GM23338 (cell line): ENCODE measurements at places on chromosomes 1 and 21.

GRCh38 chr1:1677718-1678580 is 14.6 kb downstream of the SLC35E2B start:
- no peaks in the 10 kb centered on the region; the same call in 1 of the 2 replicates for H3K4me1 ChIP-seq
- peak; percentile 31 for DNase-seq
- no peaks in the 10 kb centered on the region for H3K36me3 ChIP-seq
- H3K4me3 ChIP-seq: no peak overlapping the region

GRCh38 chr1:89721351-89721750 is 88.4 kb downstream of the LRRC8C start:
- H3K27ac ChIP-seq: no peak overlapping the region
- no peak for DNase-seq
- H3K36me3 ChIP-seq: no peaks in the 10 kb centered on the region

GRCh38 chr1:10696977-10697376 is 99.5 kb downstream of the CASZ1 start:
- H3K36me3 ChIP-seq: no peaks in the 10 kb centered on the region
- H3K27me3 ChIP-seq: peaks cover 7% of the 10 kb centered on the region; the same call in 1 of the 2 replicates
- no peak for DNase-seq

DNA sequence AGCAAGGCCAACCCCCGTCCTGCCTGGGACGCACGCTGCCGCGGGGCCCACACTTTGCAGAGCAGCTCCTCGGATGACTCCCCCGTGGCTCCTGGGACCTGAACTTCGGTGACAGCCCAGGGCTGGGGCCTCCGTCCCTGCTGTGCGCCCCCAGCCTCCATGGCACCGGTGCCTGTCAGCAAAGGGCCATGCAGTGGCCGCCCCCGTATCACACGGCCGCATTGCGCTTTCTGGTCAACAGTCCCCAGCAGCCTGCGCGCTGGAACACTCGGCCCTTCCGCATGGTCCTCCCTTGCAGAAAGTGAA is 18.0 kb downstream of the NADK start:
- H3K36me3 ChIP-seq: peaks cover 26% of the 10 kb centered on the region
- DNase-seq: no peak
- H3K4me1 ChIP-seq: no peaks in the 10 kb centered on the region
- no peak overlapping the region for H3K27ac ChIP-seq

DNA sequence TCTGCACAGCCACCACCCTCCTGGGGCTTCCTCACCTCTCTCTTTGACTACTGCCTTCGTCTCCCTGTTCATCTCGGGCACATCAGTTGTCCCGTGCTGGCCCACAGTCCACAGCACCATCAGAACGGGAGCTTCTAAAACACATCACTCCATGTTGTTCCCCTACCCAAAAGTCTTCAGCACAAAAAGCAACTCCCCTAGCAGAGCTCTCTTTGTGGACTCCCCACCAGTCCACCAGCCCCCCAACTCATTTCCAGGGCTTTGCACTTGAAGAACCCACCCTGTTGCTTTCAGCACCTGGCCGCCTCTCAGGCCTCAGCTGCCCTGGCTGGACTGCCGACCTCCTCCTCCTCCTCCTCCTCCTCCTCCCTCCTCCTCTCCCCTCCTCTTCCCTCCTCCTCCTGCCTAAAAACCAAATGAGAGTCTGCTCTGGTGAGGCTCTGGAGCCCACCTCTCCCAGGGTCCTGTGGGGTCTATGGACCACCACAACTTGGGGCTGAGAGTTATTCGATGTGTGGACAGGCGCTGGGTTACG is 251.2 kb upstream of the VAMP3 start:
- no peak for DNase-seq
- no peak overlapping the region for H3K27ac ChIP-seq
- H3K4me3 ChIP-seq: no peak overlapping the region
- H3K36me3 ChIP-seq: no peaks in the 10 kb centered on the region

- 0 out of 2 replicates have a peak, but pooled peaks cover 6% of the 10 kb centered on the region for H3K36me3 ChIP-seq
- no peaks in the 10 kb centered on the region for H3K27me3 ChIP-seq
- H3K4me3 ChIP-seq: no peak overlapping the region
- DNase-seq: no peak
- H3K27ac ChIP-seq: no peak overlapping the region
Observed at GRCh38 chr1:116578581-116578980, 7.8 kb upstream of the CD58 start.

DNA sequence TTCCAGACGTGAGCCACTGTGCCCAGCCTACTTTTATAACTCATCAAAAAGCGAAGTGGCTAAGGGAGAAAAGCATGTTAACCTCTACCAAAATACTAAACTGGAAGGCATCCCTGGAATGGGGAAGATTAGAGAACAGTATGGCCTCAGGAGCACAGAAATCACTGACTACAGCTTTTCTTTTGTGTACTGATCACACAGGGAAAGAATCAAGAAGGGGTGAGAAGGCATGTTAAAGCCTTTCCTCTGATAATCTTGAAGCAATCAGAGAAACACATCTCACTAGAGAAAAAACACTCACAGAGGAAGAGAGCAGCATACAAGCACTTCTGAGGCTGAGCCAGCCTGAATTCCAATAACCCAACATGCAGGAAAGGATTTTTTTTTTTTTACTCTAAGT is 10.7 kb downstream of the PCAT6 start:
- no peak overlapping the region for H3K4me3 ChIP-seq
- no peaks in the 10 kb centered on the region for H3K4me1 ChIP-seq
- DNase-seq: no peak
- peak overlapping the region; percentile 28; the same call in 1 of the 2 replicates for H3K27ac ChIP-seq

DNA sequence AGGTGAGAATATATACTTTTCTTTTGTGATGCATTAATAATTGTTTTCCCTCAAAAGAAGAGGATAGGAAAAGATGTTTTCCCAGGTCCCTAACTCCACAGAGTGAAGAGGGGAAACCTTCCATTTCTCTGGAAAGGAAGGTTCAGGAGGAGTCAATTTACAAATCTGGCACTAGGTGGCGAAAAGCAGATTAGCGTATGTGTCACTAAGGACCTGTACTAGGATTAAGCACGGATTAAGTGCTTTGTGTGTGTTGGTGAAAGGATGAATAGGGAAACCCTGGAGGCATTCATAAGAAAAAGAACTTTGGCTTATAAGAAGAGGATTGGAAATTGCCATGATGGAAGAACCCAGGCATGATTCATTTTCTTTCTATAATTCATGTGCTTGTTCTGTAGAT is 410.1 kb upstream of the PLXNA2 start:
- no peaks in the 10 kb centered on the region for H3K27me3 ChIP-seq
- no peak overlapping the region for H3K27ac ChIP-seq
- H3K4me1 ChIP-seq: no peaks in the 10 kb centered on the region
- H3K36me3 ChIP-seq: no peaks in the 10 kb centered on the region
- DNase-seq: peak; percentile 72
- H3K4me3 ChIP-seq: no peak overlapping the region
